H1 (cell line): ENCODE measurements at places on chromosomes 5 and 9. TPM values are rescaled to one million over a fixed set of nuclear protein-coding genes. Genes with fewer than 3 reads are reported as not detected.

Gene SLC4A9
- 0.15 and 0.28 TPM in 2 replicates for total RNA-seq

Gene CCNI2
- total RNA-seq = 1.4 TPM in 2 replicates

Gene FAM151B
- 0.71 and 1.1 TPM in 2 replicates for total RNA-seq

Gene NUTM2F
- total RNA-seq = 0.19 TPM in 1 of 2 replicates, not detected in the other

Gene C9orf72
- 16.2 and 17.5 TPM in 2 replicates for total RNA-seq

Gene RGS14
- total RNA-seq = 20.6 and 24.4 TPM in 2 replicates

Gene C9orf153
- 0.65 TPM in 1 of 2 replicates, not detected in the other for total RNA-seq

Gene RANBP17
- total RNA-seq = 16.2 and 21.3 TPM in 2 replicates

Gene XPA
- total RNA-seq = 2.6 and 3.1 TPM in 2 replicates

Gene LHX6
- 1.2 and 1.9 TPM in 2 replicates for total RNA-seq

Gene WDR38
- total RNA-seq = not detected in 2 replicates

Gene DMRT1
- total RNA-seq = not detected in 2 replicates

Gene OR1L1
- not detected in 2 replicates for total RNA-seq

Gene ADAMTS16
- total RNA-seq = 14.6 and 16.0 TPM in 2 replicates

Gene CAAP1
- 34.1 and 36.7 TPM in 2 replicates for total RNA-seq

Gene LURAP1L
- total RNA-seq = 1.2 and 1.6 TPM in 2 replicates

Gene TICAM2
- 0.67 TPM in 1 of 2 replicates, not detected in the other for total RNA-seq

Gene CAMK4
- 6.3 and 8.3 TPM in 2 replicates for total RNA-seq

Gene IRX4
- 0.82 and 1.2 TPM in 2 replicates for total RNA-seq

Gene DND1
- total RNA-seq = 0.41 and 0.84 TPM in 2 replicates

Gene FPGS
- 62.4 and 63.7 TPM in 2 replicates for total RNA-seq
